ENCODE measurements at places on chromosomes 3 and 15.

DNA sequence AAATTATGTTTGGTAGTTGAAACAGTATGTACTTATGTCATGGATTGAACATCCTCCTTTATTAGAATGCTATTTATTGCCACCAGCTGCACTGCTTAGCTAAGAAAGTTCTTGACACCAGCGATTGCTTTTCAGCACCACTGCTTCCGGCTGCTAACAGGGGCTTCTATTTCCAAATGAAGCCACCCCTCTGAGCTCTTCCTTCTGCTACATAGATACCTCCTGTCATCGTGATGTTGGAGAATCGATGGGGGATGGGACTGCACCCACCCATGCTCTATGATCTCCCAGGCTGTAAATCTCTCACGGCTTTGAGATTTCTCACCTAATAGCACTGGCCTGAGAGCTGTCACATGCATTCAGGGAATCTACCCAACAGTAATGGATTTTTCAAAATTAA is 259.2 kb downstream of the MEIS2 start:
- DNase-seq, result no peak

GRCh38 chr3:87437765-87438164 is 161.4 kb upstream of the POU1F1 start:
- no peak for DNase-seq

DNA sequence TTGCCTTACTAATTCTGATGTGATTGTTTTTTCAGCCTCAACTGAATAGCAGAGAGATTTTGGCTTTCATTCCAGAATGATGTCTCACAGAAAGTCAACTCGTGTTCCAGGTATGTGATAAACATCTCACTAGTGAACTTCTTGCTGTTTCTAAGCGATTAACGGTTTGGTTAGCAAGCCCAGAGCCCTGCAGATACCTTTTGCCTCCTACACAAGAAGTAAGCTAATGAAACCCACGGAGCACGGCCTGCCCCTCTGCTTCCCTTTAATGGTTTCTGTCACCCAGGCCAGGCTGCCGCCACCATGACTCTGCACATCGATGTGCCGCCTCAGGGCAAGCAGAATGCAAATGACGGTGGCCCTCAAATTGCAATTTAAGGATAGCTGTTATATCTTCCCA is 155.9 kb upstream of the ICE2 start:
- DNase-seq, result no peak

DNA sequence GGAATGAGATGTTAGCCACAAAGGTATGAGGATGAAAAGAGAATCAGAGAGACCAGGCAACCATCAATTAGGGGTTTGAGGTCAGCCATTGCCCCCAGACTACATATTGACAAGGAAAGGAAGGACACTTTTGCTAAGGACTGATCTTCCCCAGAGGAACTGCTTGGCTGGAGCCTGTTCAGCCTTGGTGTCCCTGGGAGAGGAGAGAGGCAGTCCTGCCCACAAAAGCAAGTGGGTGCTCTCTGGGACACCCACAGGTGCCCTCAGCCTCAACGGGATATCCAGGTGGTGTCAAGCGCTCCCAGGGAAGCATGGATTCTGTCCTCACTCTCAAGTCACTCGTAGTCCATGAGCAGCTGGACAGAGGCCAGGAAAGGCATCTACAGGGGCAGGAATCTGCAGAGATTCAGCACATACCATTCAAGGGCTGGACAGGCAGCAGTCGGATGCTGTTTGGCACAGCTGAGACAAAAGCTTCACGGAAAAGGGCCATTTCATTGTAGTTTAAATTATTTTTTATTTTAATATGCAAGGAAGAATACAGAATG is 166.2 kb downstream of the UACA start:
- no peak for DNase-seq

- DNase-seq, result no peak
Observed at GRCh38 chr3:45765958-45766357, 30.4 kb downstream of the SLC6A20 start.
